Caki2 (cell line): ENCODE measurements at places on chromosomes 7 and 10. TPM values are rescaled to one million over a fixed set of nuclear protein-coding genes. Genes with fewer than 3 reads are reported as not detected.

DNA sequence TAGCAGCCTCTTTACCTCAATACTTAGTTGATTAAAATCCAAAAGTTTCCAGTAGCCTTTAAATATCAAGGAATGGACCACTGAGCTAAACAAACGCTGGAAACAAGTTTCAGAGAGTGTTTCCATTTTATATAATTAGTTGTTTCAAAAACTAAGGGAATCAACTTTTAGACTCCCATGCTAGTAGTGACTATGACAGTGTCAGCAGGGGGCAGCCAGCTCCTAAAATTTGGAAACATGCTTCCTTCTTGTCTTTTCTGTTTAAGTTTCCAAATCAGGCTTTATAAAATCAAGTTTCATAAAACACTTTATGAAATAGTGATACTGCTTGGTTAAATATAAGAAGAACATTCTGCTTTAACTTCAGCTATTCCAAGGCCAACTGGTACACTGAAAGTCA, 138.2 kb upstream of the TMEM229A start:
- peak; percentile 14 for DNase-seq

DNA sequence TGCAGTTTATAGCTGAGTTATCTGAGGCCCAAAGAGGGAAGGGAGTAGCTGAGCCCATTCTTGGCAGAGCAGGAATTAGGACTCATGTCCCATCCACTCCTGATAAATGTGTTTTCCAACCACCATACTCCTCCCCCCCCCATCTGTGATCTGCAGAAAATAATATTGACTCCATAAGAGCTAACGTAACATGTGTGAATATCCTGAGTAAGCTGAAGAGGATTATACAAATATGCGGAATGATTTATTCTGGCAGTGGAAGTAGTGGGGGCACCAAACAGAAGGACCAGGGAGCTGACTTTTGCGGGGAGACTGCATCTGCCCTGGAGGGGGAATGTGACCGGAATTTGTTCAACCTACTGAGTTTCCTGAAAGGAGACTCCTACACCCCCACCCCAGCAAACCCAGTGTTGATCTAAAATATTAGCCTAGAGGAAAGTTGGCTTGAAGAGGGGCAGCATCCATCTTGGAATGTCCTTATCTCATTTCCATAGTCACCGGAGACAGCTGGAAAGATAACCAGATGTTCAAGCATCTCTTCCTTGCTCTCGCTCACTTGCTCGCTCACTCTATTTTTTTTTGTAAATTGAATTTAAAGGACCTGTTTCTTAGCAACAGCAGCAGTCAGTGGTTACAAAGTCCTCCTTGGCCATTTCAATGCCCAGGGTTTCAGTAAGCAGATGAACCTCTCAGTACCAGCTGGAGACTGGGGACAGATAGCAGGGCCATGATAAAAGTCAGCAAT, 114.7 kb downstream of the RPS24 start:
- no peak for DNase-seq

Gene TPST1
- total RNA-seq: 53.2 and 59.9 TPM in 2 replicates

Gene GBX1
- total RNA-seq: not detected in 2 replicates

GRCh38 chr7:148847815-148848734, 36.0 kb downstream of the EZH2 start:
- no peak for DNase-seq

DNA sequence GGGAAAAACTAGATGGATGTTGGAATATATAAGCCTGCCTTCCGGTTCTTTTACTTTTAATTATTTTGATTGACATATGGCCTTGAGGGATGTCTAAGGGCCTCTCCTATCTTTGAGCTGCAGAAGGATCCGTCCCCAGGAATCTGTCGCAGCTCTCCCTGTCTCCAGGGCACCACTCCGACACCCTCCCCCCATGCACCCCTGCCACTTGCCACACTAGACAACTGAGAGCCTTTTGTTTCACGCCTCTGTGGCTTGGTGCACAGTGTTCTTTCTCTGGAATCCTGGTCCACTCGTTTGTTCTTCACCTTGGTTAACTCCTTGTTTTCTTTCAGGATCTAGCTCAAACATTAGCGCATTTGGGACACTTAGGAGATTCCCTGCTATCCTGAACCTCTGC, 124.1 kb upstream of the EFCAB10 start:
- DNase-seq: no peak

Gene LLCFC1
- not detected in 2 replicates for total RNA-seq

DNA sequence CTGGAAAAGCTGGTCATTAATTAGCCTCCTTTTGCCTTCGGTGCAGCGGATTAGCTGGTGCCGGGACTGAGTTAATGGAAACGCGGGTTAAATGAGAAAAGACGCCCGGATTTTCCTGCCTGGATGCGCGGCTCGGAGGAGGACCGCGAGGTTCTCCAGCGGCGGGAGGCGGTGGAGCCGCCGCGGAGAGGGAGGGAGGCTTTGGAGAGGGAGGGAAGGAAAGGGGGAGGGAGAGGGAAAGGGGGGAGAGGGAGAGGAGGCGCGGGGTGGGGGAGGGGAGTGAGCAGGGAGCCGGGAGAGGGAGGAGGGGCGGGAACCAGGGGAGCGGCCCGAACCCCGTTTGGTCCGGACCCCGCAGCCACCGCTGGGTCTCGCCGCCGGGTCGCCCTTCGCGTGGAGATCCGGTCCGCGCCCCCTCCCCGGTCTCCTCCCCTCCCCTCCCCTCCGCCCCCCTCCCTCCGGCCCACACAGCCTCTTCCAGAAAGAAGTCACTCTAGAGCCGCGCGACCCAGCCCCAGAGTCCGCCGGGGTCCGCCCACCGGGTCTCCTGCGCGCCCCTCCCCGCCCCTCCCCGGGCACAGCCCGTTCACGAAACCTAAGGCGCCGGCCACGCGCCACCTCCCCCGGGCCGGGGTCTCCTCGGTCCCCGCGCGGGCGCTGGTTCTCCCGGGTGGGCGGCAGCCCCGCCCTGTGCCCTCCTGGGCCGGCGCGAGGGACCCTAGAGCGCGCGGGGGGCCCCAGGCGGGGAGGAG, 347.5 kb downstream of the DNAJB6 start:
- no peak for DNase-seq

- DNase-seq: peak; percentile 87
Measured at GRCh38 chr10:112898540-112899390, 51.3 kb upstream of the TCF7L2 start.

DNA sequence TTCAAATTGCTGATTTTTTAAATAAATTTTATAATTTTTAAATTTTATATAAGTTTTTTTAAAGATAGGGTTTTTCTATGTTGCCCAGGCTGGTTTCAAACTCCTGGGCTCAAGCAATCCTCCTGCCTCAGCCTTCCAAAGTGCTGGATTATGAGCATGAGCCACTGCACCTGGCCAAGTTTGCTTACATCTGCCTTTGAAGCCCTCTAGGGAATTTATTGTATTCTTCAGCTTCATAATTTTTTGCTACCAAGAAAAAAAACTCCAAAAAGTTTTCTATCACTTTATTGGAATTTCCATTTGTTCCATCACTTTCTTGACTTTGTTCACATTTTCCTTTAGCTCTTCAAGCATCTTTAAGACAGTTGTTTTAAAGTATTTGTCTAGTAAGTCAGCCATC, 3.8 kb upstream of the POLD2 start:
- DNase-seq: no peak

GRCh38 chr7:42567051-42567450, 330.0 kb upstream of the GLI3 start:
- DNase-seq: no peak

- DNase-seq: no peak
Measured at GRCh38 chr7:17311952-17312351, 13.5 kb downstream of the AHR start.

Gene CHAT
- not detected in 2 replicates for total RNA-seq

GRCh38 chr10:9615189-9615588, 1402.5 kb upstream of the CELF2 start:
- no peak for DNase-seq

- DNase-seq: no peak
Measured at GRCh38 chr10:60819271-60819670, 41.0 kb downstream of the CDK1 start.

DNA sequence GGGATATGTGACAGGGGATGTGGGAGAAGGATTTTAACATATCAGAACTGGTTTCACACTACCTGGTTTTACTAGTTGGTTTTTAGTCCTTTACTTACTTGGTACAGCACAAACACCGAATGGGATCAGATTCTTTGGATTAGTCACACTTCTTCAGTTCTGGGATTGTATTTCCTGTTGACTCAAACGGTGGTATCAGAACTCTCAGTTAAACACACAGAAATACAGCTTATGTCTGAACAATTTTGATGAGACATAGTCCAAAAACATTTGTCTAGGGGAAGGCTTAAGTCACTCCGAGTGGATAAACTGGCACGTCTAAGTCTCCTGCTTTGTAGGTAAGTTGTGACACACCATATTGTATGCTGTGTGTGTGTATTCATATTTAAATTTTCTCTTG, 480.5 kb downstream of the PHTF2 start:
- no peak for DNase-seq

Gene PTEN
- total RNA-seq: 26.4 and 45.6 TPM in 2 replicates

Gene IGFBP3
- 354 and 370 TPM in 2 replicates for total RNA-seq

DNA sequence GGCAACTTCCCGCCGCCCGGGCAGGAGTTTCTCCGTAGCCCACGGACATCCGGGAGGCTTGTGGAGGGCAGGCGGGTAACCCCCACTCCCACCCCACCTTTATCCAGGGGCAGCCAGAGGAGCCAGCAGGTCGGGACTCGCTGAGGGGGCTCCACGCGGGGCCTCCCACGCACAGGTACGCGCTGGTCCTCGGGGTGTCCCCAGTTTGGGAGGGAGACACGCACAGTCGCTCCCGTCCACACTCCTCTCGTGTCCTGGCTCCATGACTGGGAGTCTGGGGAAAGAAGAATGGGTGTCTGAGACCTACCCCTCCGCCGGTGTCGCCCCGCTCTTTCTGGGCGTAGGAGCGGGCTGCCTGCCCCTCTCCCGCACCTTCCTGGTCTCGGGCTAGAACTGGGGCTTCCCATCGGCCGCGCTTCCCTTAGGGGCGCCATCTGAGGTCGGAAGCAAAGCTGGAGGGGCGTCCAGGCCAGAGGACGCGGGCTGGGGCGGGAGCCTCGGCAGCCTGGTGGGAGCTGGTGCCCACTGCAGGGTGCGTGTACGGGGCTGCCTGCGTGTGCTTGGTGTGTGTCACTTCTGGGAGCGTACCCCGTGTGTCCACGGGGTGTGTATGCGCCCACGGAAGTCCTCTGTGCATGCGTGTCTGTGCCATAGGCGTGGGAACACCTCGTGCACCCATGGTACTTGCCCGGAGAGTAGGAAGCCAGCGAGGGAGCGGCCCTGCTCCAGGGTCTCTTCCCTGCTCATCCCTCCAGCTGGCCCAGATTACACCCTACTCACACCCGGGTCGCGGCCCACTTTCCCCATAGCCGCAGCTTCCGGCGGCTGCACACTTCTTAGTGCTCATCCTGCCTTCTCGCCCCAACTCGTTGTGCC, 73.0 kb upstream of the LEP start:
- no peak for DNase-seq

Gene ADAMTS14
- total RNA-seq: 0.37 and 1.0 TPM in 2 replicates

GRCh38 chr10:62330213-62330612, 44.0 kb upstream of the ZNF365 start:
- no peak for DNase-seq

DNA sequence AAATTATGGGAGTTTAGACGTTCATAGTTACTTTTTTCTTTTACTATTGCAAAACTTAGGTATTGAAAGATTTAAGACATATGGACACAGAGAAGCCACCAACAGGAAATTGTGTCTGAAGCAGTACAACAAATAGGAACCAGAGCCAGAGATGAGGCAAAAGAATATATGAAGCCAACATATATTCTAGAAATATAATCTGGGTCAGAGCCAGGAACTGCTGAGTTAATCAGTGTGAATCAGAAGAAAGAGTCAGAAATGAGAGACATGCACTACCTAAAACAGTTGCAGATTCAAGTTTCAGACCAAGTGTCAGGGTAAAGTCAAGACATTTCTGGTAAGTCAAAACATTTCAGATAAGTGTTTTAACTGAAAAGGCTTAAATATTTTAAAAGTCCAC, 67.7 kb downstream of the DGKB start:
- DNase-seq: no peak

DNA sequence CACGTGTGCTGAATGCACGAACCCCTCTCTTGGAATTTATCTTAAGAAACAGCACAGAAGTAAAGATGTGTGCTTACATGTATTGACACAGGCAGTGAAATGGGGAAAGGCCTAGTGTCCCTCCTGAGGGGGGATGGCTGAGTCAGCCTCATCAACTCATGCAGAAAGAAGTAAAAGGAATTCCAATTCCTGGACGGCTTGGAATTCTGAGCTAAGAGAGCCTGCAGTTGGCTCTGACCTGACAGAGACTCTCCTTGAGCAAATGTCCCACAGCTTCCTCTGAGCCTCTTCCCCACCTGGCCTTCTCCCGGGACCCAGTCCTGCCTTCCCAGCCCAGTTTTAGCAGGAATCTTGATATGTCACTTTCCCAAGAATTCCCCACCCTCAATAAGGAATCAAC, 542.4 kb upstream of the ADARB2 start:
- peak; percentile 53 for DNase-seq

Gene PVRIG
- 1.4 TPM in 1 of 2 replicates, not detected in the other for total RNA-seq

DNA sequence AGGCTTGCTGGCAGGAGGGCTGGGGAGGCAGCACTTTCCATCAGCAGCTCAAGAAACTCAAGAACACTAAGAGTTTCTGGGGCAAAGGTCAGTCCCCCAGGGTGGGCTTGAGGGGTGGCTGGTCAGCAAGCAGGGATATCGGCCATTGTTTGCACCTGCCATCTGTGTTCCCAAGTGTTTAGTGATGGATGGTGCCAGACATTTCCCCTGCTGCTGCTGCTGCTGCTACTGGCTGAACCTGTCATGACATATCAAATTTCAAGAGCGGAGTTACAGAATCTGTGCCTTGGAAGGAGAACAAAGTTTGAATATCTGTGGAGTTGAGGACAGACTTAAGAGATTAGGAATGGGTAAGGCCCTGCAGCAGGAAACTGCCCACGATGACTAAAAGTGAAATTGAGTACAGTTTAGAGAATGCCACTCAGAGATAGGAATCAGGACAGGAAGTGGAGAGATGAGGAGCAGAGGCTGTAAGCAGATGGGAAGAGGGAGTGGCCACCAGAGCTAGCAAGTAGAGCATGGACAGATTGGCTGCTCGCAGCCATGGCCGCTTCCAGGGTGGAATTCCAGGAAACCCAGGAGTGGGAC, 39.2 kb upstream of the PPP1R3C start:
- DNase-seq: no peak

DNA sequence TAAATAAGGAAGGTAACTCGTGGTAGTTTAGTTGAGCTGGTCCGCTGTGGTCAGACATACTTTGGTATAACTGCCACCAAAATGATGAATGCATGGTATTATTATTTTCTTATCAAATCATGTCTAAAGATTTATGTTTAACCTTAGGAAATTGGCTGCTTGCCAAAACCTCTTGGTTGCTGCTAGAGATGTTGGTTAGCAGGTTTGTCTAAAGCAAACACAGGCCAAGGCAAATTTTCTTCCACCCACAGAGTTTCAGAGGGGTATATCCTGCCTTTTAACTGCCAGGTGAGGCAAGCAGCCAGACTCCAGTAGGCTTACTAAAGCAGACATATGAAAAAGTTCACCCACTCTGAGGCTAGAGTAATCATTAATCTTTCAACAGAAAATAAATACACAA, 101.4 kb downstream of the SEMA3E start:
- peak; percentile 76 for DNase-seq

Gene HTR7
- total RNA-seq: 0.03 TPM in 1 of 2 replicates, not detected in the other
